ENCODE measurements at places on chromosomes 7 and 10.
A peak's percentile ranks its signal among the peaks of the same experiment; 100 is the strongest.

GRCh38 chr10:118968060-118968459, 61.5 kb upstream of the NANOS1 start:
- H3K4me1 ChIP-seq, result peaks cover 28% of the 10 kb centered on the region
- DNase-seq, result no peak
- H3K27me3 ChIP-seq, result no peaks in the 10 kb centered on the region
- H3K4me3 ChIP-seq, result no peak overlapping the region
- H3K27ac ChIP-seq, result no peak overlapping the region

- no peaks in the 10 kb centered on the region for H3K4me1 ChIP-seq
- no peak overlapping the region for H3K27ac ChIP-seq
- no peaks in the 10 kb centered on the region for H3K27me3 ChIP-seq
- H3K36me3 ChIP-seq, result no peaks in the 10 kb centered on the region
Measured at GRCh38 chr7:44226396-44226753, 25.6 kb downstream of the YKT6 start.

DNA sequence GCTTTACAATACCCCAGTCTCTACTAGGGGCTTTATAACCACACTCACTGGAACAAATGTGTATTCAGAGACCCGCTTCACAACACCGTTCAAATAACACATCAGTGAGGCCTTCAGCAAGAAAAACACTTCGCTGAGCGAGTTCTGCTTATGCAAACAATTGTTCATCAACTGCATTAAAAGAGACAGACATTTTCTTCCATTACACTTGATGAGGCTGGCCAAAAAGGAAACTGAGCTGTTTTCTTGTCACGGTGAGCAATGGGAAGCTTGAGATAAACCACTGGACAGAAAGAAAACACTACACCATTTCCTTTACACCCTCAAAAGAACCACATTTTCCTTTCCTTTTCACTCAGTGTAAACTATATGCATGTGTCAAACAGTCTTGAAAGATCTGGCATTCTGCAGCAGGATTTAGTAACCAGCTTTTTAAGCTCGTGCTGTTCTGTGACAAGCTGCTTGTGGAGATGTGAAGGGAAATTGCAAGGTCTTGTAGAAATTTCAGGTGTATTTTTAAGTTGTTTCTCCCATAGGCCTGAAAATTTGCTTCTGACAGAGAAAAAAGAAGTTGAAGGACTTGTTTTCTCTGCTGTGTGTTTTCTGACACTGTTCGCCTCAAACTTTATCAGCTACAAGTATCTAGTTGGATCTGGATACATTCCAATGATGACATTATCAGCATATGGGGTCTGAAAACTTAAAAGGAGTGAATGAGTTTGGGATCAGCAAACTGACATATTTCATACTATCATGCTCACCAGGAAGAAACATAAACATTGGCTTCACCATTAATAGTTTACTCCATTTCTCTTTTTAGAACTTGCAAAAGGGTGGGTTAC, 693.1 kb downstream of the PARD3 start:
- DNase-seq, result no peak
- H3K4me1 ChIP-seq, result peaks cover 11% of the 10 kb centered on the region
- no peak overlapping the region for H3K4me3 ChIP-seq

- H3K27me3 ChIP-seq, result no peaks in the 10 kb centered on the region
- no peak overlapping the region for H3K27ac ChIP-seq
Measured at GRCh38 chr10:109587366-109587765, 335.9 kb downstream of the XPNPEP1 start.

GRCh38 chr10:131848741-131849590, 51.8 kb upstream of the PPP2R2D start:
- no peaks in the 10 kb centered on the region for H3K4me1 ChIP-seq
- no peak overlapping the region for H3K27ac ChIP-seq
- no peaks in the 10 kb centered on the region for H3K27me3 ChIP-seq
- H3K4me3 ChIP-seq, result no peak overlapping the region

GRCh38 chr10:89250865-89251408, 638 bp downstream of the LIPA start:
- peak overlapping the region; percentile 14 for H3K27ac ChIP-seq
- H3K36me3 ChIP-seq, result no peaks in the 10 kb centered on the region
- no peaks in the 10 kb centered on the region for H3K27me3 ChIP-seq
- DNase-seq, result no peak

Data from SK-N-SH (cell line).